ENCODE measurements at places on chromosomes 5 and 9.

- DNase-seq: no peak
Observed at GRCh38 chr9:127919253-127919815, 2.5 kb upstream of the ST6GALNAC4 start.

DNA sequence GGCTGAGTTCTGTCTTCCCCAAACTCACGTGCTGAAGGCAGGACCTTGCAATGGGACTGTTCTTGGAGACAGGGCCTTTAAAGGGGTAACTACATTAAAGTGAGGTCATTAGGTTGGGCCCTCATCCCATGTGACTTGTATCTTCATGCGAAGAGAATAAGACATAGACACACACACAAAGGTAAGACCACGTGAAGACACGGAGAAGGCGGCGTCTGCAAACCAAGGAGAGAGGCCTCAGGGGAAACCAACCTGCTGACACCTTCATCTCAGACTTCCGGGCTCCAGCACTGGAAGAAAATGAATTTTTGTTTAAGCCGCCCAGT, 50.7 kb upstream of the KCNMB1 start:
- DNase-seq: no peak

- no peak for DNase-seq
Observed at GRCh38 chr9:99478469-99479027, 256.5 kb downstream of the SEC61B start.

DNA sequence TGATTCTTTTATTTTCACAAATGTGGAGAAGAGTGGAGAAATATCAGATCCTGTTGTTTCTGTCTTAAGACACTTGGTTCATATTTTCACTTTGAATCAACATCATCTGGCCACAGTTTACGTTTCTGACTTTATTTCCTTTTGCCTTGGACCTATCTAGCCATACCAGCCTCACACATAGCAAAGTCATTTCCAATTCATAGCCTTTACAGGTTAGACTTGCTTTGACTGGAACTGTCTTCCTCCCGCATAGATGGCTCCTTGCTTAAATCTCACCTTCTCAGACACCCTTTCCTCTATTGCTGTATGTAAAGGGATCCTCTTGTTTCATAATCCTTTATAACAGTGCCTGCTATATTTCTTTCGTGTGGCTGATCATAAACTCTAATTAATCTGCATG, 297.8 kb downstream of the SH3GL2 start:
- DNase-seq: no peak

DNA sequence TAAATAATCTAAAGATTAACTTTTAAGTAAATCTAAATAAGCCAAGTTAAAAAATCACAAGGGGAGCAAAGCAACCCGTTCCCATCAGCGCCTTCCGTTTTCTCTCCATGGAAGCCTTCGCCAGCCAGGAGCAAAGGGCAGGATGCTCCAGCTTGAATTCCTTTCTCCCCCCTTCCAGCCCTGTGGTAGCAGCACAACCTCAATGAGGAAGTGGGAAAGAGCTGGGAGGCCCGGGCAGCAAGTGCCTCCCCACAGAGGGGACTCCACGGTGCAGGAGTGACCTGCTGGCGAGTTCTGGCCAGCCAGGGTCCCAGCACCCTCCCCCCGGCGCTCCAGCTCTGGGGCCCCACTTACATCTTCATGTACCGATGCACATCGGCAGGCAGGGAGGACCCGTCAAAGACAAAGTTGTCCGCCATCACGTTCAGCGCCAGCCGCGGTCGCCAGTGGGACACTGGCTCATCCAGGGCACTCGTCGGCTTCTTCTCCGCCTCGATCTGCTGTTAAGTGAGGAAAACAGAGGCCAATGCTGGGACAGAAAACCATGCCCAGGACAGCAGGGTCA, 6.3 kb downstream of the CLPTM1L start:
- no peak for DNase-seq

Data from NCI-H1930 (cell line).